ENCODE measurements at places on chromosomes 13 and 19.

- DNase-seq = peak; percentile 22
These were observed 122.6 kb upstream of the SLC10A2 start for GRCh38 chr13:103188713-103189326.

- DNase-seq = no peak
These were observed 88.8 kb downstream of the GNG7 start for GRCh38 chr19:2613507-2614295.

GRCh38 chr13:66313413-66313812 lies 916.7 kb downstream of the PCDH9 start:
- DNase-seq = no peak

DNA sequence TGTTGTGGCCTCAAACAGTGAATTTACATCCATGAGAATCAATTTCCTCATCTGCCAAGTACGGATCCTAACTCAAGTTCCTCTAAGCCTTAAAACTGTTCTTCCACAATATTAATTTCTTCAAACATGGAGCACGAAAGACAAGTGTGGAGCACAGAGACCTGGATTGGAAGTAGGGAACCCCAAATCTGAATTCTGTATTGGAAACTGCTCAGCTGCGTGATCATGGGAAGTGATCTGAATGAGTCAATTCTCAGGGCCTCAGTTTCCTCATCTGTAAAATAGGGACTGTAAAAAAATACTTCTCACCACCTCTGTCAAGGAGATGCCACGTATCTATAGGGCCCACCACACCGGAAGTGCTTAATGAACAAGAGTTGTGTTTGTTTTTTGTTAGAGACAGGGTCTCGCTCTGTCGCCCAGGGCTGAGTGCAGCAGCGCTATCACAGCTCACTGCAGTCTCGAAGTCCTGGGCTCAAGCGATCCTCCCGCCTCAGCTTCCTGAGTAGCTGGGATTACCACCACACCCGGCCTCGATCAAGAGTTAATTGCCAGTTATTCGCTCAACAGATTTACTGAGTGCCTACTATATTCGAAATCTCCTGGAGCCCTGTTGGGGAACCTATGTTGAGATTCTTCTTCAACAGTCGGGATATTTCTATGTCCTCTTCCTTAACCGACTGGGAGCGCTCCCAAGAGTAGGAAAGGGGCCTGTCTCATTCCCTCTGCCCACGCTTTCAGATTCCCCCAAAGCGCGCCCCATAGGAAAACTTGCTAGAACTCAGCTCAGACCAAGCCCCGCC lies 1.6 kb downstream of the SERTAD3 start:
- DNase-seq = no peak

DNA sequence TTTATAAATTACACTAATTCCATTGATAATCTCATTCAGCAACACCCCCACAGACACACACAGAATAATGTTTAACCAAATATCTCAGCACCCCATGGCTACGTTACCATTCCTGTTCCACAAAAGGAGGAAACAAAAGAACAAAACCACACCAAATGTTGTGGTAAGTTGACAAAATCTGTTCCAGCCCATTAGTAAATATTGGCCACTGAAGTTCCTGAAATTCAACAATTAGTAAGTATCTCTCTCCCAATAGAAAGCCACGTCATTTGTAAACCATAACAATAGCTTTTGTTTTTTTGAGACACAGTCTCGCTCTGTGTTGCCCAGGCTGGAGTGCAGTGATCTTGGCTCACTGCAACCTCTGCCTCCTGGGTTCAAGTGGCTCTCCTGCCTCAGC lies 2.3 kb upstream of the FCAR start:
- DNase-seq = no peak

DNA sequence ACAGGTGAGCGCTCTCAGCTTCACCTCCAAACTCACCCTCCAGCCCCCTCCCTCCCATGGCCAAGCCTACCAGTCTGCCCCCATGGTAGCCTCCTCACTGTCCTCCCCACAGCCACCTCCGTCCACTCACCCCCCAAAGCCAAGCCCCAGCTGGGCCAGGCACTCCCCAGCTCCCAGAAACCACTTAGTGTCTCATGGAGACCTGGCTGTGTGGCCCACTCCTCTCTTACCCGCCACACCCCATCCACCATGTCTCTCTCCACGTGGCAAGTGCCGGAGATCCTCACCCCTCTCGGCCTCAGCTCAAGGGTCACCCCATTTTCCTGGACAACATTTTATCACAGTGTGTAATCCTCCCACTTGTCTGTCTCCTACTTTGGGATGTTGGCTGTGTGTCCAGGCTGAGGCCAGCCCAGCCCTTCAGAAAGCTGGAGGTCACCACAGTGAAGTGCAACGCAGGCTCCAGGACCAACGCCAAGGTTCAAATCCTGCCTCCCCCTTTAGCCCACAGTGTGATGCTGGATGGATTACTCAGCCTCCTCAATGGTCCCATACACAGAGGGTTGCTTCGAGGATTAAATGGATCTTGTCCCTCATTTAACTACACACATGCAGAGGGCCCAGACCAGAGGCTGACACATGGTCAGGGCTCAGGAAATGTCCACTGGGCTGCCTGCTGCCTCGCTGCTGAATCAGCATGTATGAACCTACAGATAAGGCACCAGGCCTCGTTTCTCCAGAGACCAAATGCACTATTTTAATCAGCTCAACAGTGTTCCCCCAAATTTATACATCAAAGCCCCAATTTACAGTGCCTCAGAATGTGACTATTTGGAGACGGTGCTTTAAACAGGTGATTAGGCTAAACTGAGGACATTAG lies 71.3 kb downstream of the CEBPG start:
- DNase-seq = no peak

- DNase-seq = no peak
These were observed 95.6 kb upstream of the HTR2A start for GRCh38 chr13:46992383-46992952.

- DNase-seq = no peak
These were observed 106.4 kb downstream of the ATP8A2 start for GRCh38 chr13:25478186-25478585.

DNA sequence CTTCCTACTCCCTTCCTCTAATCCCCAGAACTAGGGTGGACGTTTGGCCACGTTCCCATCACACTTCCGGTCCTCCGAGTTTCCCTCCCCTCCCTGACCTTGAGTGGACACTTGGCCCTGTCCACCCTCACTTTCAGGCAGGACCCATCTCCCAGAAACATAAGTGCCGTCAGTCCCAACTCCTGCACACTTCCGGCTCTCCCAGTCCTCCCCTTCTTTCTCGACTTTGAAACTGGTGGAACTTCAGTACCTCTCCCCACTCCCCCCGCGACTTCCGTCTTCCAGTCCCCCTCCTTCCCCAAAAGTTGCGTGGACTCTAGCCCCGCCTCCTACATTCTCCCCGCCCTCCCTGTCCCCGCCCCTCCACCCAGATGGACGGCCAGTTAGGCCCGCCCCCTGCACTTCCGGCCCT lies 278 bp upstream of the ZNF274 start:
- peak; percentile 31 for DNase-seq

DNA sequence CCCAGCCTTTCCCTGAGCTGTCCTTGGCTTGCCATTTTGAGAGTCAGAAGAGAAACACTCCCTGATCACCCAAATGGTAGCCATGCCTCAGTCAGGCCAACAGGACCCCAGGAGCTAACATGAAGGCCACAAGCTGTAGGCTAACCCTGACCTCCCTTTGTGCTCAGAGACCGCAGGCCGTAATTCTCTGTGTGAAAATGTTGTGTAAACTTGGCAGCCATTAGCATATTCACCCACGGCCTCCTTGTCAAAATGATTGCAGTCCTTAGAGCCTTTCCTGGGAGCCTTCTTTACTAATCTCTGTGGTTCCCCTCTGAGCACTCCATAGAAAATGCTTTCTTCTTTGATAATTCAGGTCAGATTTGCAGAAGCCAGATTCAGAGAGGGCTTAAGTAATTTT lies 418.9 kb downstream of the COG6 start:
- no peak for DNase-seq

GRCh38 chr19:7742575-7742974 lies 4.8 kb downstream of the CD209 start:
- no peak for DNase-seq

GRCh38 chr19:50784710-50785109 lies 5.5 kb upstream of the ACP4 start:
- no peak for DNase-seq

DNA sequence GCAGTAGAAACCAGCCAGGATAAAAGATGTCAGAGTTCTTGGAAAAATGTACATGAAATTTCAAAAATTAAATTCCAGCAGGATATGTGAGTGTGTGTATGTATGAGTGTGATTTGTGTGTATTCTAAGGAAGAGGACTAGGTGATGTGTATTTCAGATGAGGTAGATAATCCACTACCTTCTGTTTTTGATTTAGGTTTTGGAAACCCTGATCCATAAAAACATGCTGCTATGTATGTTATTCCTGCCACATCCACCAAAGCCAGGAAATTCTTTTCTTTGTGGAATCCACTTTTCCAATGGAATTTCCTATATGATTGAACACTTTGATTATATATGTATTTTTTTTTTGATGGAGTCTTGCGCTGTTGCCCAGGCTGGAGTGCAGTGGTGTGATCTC lies 276.9 kb downstream of the UQCRFS1 start:
- no peak for DNase-seq

DNA sequence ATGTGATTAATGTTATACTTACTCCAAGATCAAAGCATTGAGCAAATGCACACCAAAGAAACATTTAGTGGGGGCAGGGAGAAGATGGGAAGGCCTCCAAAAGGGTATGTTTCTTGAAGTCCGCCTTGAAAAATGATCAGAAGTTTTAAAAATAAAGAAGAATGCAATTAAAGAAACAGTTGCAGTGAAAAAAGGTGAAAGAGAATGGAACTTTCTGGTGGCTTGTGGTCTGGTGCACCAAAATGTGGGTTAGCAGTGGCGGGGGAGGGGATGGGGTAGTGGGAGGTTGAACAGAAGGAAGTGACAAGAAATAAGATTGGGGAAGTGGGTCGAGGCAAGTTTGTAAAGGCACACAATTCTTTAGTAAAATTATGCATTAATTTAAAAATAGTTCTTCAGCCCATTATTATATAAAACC lies 2.5 kb downstream of the LCP1 start:
- DNase-seq = no peak

DNA sequence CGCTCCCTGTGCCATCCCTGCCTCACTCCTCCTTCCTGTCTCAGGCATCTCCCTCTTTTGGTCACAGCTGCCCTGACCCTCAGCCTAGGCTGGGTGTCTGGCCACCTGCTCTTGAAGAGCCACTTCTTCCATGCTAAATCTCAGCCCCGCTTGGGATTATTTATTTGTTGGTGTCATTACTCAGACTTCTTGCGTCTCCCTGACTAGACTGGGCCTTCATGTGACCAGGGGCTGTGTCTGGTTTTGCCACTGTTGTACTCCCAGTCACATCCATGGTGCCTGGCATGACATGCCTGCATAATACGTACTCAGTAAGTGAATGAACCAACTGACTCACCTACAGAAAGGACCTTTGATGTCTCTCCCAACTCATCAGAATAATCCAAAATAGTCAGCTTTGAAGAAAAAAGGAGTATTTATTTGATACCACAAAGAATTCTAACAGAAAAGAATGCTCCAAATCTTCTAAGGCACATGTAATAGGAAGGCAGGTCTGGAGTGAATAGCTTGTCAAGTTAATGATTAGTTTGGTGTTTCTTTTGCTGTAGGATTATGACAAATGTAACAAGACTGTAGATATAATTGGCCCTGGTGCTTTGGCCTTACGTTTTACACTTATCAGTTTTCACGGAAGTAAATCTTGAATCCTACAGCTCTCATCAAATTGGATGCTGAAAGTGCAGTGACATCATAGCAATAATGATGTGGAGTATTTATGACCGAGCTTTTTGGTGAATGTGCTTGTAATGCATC lies 84.0 kb downstream of the ALOX5AP start:
- DNase-seq = no peak

DNA sequence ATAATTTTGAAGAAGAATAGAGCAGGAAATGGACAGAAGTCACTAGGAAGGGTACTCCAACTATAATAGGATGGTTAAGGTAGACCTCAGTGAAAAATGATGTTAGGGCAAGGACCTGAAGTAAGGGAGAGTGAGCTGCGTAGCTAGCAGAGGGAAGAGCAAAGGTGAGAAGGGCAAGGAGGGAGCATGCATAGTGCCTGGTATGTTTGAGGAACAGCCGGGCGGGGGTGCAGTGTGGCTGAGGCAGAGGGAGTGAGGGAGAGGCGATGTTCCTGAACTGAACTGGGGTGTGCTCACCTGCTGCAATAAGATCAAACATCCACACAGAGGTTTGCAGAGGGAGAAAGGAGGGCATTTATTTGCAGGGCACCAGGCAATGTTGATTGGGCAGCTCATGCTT lies 110.4 kb downstream of the DNAJC15 start:
- DNase-seq = no peak

DNA sequence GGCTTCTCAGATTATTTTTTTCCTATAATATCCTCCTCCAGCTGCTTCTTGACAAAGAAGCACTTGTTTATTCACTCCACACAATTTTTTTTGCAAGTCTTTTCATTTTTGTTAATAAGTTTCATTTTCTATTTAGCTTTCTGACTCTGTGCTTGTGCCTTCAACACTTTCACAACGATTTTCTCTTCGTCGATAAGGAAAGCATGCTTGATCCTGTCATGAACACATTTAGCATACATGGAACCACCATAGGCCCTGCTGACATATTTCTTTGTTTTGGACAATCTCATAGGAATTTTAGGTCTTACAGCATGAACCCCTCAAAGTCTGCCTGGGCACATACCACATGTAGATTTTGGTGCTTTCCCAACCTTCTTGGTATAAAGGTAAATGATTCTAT lies 346.0 kb downstream of the KCNRG start:
- no peak for DNase-seq

DNA sequence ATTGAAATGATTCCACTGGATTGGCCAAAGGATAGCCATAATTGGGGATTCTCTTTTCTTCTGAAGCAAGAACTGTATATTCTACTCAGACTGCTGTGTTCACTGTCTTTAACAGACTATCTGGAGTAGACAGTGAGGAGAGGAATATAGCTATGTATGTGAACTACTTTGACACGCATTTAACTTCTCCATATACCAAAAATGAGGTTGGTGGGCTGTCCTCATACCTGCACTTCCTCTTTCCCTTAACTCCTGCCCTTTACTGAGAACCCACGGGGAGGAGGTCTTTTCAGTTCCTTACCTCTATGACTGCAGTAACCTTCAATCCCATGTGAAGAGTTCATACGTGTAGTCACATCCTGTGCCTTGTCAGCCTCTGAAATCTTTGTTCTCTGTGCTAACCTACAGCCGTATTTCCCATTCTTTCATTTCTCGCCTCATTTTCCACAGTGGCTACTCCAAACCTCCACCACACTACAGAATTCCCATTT lies 305.8 kb downstream of the MTUS2 start:
- no peak for DNase-seq

- DNase-seq = no peak
These were observed 80.1 kb downstream of the DACH1 start for GRCh38 chr13:71786875-71787274.

GRCh38 chr19:7643031-7643415 lies 6.1 kb downstream of the STXBP2 start:
- DNase-seq = no peak

Measured in NCI-H1694 (cell line).